ENCODE measurements at places on chromosomes 2 and 18. TPM values are rescaled to one million over a fixed set of nuclear protein-coding genes. Genes with fewer than 3 reads are reported as not detected.

- H3K4me1 ChIP-seq = no peaks in the 10 kb centered on the region
- no peak overlapping the region for H3K4me3 ChIP-seq
- no peak overlapping the region for H3K27ac ChIP-seq
- peaks cover 50% of the 10 kb centered on the region for H3K27me3 ChIP-seq
- DNase-seq = no peak
- no peaks in the 10 kb centered on the region for H3K36me3 ChIP-seq
Measured at GRCh38 chr2:1665761-1666505, 78.4 kb downstream of the PXDN start.

DNA sequence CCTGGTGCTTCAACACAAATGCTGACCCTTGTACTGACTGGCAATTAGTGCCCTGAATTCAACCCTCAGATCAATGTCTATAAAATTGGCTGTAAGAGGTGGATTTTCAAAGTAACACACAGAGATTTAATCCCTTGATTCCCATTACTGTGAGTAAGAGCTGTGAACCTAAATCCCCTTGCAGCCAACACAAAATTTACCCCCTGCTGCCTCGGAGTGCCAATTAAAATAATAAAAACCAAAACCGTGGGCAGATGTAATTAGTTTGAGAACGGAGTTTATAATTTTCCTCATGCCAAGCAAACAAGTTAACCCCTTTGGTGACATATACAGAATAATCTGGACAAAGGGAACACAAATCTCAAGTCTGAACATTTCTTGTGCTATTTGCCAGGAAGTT lies 55.8 kb upstream of the REV1 start:
- H3K4me1 ChIP-seq = no peaks in the 10 kb centered on the region
- no peak overlapping the region for H3K4me3 ChIP-seq
- H3K36me3 ChIP-seq = no peaks in the 10 kb centered on the region
- no peak for DNase-seq
- H3K27ac ChIP-seq = no peak overlapping the region

DNA sequence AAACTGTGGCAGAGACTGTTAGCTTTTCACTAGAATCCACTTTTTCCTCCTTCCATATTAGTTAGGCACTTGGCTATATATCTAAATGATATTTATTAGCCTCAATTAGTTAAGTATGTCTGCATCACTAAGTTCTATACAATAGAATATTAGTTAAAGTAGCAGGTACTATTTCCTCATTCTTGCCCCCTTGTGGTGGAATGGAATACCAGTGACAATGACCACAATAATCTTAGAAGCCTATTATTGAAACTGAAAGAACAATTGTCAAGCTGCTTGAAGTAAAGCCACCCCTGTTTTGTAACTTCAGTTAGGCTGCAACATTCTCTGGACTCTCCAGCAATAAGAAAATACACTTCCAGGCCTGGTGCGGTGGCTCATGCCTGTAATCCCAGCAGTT lies 476.3 kb upstream of the VWC2L start:
- no peak overlapping the region for H3K27ac ChIP-seq
- no peaks in the 10 kb centered on the region for H3K4me1 ChIP-seq
- no peak overlapping the region for H3K4me3 ChIP-seq
- no peaks in the 10 kb centered on the region for H3K36me3 ChIP-seq

- DNase-seq = no peak
- H3K4me1 ChIP-seq = no peaks in the 10 kb centered on the region
- H3K27me3 ChIP-seq = no peaks in the 10 kb centered on the region
- no peaks in the 10 kb centered on the region for H3K36me3 ChIP-seq
- no peak overlapping the region for H3K4me3 ChIP-seq
Measured at GRCh38 chr2:194842871-194843270, 814.2 kb upstream of the SLC39A10 start.

- no peak overlapping the region for H3K27ac ChIP-seq
- H3K36me3 ChIP-seq = peaks cover 3% of the 10 kb centered on the region
- no peak overlapping the region for H3K4me3 ChIP-seq
- DNase-seq = no peak
- no peaks in the 10 kb centered on the region for H3K27me3 ChIP-seq
- H3K4me1 ChIP-seq = no peaks in the 10 kb centered on the region
Measured at GRCh38 chr2:113707106-113707505, 49.3 kb downstream of the SLC35F5 start.

GRCh38 chr2:29629495-29629894 lies 291.9 kb downstream of the ALK start:
- H3K27ac ChIP-seq = no peak overlapping the region
- H3K27me3 ChIP-seq = no peaks in the 10 kb centered on the region
- H3K36me3 ChIP-seq = no peaks in the 10 kb centered on the region
- no peaks in the 10 kb centered on the region for H3K4me1 ChIP-seq
- DNase-seq = no peak

DNA sequence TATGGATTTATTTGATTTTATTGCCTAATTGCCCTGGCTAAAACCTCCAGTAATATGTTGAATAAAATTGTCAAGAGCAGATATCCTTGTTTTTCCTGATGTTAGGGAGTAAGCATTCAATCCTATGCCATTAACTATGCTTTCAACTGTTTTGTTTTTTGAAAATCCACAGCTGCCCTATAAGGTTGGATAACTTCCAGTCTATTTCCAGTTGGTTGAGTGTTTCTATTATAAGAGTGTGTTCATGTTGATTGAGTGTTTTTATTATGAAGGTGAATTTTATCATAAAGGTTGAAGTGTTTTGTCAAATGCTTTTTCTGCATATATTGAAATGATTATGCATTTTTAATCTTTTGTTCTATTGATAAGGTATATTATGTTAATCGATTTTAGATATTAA lies 149.9 kb upstream of the SCN7A start:
- no peaks in the 10 kb centered on the region for H3K36me3 ChIP-seq
- H3K4me1 ChIP-seq = no peaks in the 10 kb centered on the region
- no peak overlapping the region for H3K27ac ChIP-seq
- no peak overlapping the region for H3K4me3 ChIP-seq
- no peak for DNase-seq

DNA sequence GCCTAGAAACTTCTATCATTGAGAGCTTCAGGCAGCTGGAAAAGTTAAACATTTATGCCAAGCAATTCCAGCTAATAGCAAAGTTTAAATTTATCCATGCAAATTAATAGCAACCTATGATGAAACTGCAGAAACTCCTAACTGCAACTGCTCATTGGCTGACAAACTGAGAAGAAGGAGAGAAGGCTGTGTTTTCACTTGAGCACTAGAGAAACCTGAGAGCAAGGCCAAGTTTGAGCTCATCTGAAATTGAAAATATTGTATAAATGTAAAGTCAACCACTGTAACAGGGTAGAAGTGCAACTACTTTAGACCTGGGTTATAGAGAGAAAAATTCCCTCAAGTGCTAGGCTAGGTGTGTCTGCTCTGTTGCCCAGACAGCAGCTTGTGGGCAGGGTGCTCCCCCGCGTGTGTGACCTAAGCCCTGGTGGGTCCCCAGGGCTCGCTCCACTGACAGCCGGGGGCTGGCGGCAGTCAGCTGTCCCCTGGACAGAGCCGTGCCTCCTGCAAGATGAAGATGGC lies 50.2 kb downstream of the CABYR start:
- H3K36me3 ChIP-seq = no peaks in the 10 kb centered on the region
- peaks cover 4% of the 10 kb centered on the region for H3K27me3 ChIP-seq
- no peak overlapping the region for H3K4me3 ChIP-seq
- no peak for DNase-seq

Gene ATP6V1B1
- not detected for polyA plus RNA-seq

Gene MARCO
- polyA plus RNA-seq = not detected
